T-helper 17 cell (primary cell): ENCODE measurements at places on chromosomes 11 and 22. TPM values are rescaled to one million over a fixed set of nuclear protein-coding genes. Genes with fewer than 3 reads are reported as not detected.

- H3K36me3 ChIP-seq: no peaks in the 10 kb centered on the region
- no peak overlapping the region for H3K4me3 ChIP-seq
- DNase-seq: no peak
- H3K27ac ChIP-seq: no peak overlapping the region
Observed at GRCh38 chr11:34274712-34275398, 83.0 kb downstream of the ABTB2 start.

- H3K27me3 ChIP-seq: no peaks in the 10 kb centered on the region
- H3K4me3 ChIP-seq: peak overlapping the region; percentile 94
- DNase-seq: no peak
- peak overlapping the region; percentile 93 for H3K27ac ChIP-seq
- no peaks in the 10 kb centered on the region for H3K36me3 ChIP-seq
- H3K4me1 ChIP-seq: peaks cover 39% of the 10 kb centered on the region
Observed at GRCh38 chr22:19943082-19944026, 1.7 kb upstream of the TXNRD2 start.

DNA sequence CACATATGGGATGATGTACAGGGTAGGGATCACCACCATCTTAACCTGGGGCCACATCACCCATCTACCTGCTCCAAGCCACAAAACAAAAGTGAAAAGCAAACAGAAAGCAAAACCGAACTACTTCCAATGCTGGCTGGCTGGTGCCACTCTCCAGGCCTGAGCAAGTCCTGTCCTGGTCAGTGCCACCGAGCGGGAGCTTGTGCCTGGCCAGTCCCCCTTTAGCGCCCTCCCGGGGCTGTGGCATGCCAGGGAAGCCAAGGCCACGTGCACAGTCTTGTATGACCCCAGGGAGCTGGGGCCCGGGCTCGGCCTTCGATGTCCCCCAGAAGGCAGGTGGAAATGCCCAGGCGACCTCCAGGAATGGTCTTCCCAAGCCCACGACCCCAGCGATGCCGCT lies 17.9 kb upstream of the NAP1L4 start:
- DNase-seq: no peak
- H3K4me1 ChIP-seq: peaks cover 16% of the 10 kb centered on the region
- no peaks in the 10 kb centered on the region for H3K27me3 ChIP-seq
- H3K36me3 ChIP-seq: peaks cover 4% of the 10 kb centered on the region
- no peak overlapping the region for H3K4me3 ChIP-seq
- H3K27ac ChIP-seq: peak overlapping the region; percentile 59

The FOXR1 gene
- not detected for total RNA-seq

The PITPNB gene
- 72.2 TPM for total RNA-seq
